ENCODE measurements at places on chromosomes 4 and X.

DNA sequence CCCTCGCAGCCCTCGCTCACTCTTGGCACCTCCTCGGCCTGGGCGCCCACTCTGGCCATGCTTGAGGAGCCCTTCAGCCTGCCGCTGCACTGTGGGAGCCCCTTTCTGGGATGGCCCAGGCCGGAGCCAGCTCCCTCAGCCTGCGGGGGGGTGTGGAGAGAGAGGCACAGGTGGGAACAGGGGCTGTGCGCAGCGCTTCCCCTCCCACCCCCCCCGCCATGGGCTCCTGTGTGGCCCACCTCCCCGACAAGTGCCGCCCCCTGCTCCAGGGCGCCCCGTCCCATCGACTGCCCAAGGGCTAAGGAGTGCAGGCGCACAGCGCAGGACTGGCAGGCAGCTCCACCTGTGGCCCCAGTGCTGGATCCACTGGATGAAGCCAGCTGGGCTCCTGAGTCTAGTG, 220.2 kb downstream of the STPG2 start:
- no peak overlapping the region for H3K27ac ChIP-seq
- no peak for DNase-seq
- H3K4me3 ChIP-seq = no peak overlapping the region
- H3K27me3 ChIP-seq = no peaks in the 10 kb centered on the region

GRCh38 chrX:38817004-38817703, 15.9 kb downstream of the MID1IP1 start:
- peaks cover 26% of the 10 kb centered on the region for H3K4me1 ChIP-seq
- H3K36me3 ChIP-seq = no peaks in the 10 kb centered on the region
- no peak overlapping the region for H3K27ac ChIP-seq
- H3K27me3 ChIP-seq = no peaks in the 10 kb centered on the region
- DNase-seq = no peak
- no peak overlapping the region for H3K4me3 ChIP-seq

DNA sequence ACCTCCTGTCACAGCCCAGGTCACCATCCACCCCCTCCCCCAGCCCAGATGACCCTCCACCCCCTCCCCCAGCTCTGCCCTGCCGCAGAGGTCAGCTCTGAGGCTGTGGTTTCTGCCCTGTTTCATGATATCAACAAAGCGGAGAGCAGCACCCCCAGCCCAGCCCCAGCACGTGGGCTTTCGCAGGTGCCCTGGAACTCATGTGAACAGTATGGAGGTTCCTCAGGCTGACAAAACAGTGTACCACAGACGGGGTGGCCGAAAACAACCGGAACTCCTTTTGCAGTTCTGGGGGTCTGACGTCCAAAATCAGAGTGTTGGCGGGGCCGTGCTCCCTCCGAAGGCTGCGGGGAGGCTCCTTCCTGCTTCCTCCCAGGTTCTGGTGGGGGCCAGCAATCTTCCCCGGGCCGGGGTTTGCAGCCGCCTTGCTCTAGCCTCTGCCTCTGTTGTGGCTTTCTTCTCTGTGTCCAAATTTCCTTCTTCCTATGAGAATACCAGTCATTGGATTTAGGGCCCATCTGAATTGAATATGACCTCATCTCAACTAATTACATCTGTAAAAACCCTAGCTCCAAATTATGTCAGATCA, 7.9 kb upstream of the PSAPL1 start:
- H3K4me1 ChIP-seq = no peaks in the 10 kb centered on the region
- peaks cover 11% of the 10 kb centered on the region for H3K27me3 ChIP-seq
- no peak overlapping the region for H3K27ac ChIP-seq
- DNase-seq = no peak

DNA sequence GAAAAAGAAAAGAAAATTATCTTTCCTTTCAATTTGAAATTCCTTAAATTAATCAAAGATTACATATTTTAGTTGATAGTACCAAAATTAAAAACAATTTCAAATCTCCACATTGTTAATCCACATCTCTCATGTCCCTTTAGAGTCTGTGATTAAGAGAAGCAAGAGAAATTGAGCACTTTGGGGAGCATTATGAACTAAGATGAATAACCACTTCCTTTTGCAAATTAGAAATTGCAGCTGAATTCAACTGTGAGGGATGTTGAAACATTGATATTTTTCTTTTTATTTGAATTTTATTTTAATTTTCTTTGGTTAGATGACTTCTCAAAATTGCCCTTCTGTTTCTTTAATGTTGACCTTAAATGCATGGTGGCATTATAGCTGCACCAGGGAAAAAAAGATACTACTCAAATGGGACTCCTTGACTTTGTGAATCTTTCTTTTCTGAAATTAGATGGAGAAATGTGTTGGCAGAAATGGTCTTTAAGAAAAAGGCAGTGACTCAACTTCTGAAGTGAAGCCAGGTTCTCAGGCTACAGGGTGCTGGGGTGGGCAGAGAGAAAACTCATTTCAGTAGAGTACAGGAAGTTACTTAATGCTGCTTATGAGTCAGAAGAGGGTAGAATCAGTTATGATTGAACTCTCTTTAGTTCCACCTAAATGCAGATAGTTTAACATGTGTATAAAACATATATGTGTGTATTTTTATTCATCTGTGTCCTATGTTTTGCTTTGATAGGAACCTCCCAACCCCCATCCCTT, 92.0 kb upstream of the TNIP3 start:
- no peak overlapping the region for H3K4me3 ChIP-seq
- DNase-seq = no peak
- peaks cover 12% of the 10 kb centered on the region for H3K4me1 ChIP-seq
- no peaks in the 10 kb centered on the region for H3K27me3 ChIP-seq

GRCh38 chr4:43112139-43112538, 219.6 kb downstream of the GRXCR1 start:
- H3K4me1 ChIP-seq = no peaks in the 10 kb centered on the region
- no peak overlapping the region for H3K4me3 ChIP-seq
- DNase-seq = no peak
- no peaks in the 10 kb centered on the region for H3K36me3 ChIP-seq

- no peaks in the 10 kb centered on the region for H3K36me3 ChIP-seq
- H3K4me1 ChIP-seq = no peaks in the 10 kb centered on the region
- no peak overlapping the region for H3K27ac ChIP-seq
- H3K4me3 ChIP-seq = no peak overlapping the region
Observed at GRCh38 chrX:50458483-50458882, 12.1 kb downstream of the DGKK start.

- no peak overlapping the region for H3K27ac ChIP-seq
- H3K4me3 ChIP-seq = no peak overlapping the region
- H3K4me1 ChIP-seq = no peaks in the 10 kb centered on the region
- H3K27me3 ChIP-seq = no peaks in the 10 kb centered on the region
- no peak for DNase-seq
- H3K36me3 ChIP-seq = no peaks in the 10 kb centered on the region
Observed at GRCh38 chrX:110491846-110492620, 133.4 kb downstream of the RTL9 start.

DNA sequence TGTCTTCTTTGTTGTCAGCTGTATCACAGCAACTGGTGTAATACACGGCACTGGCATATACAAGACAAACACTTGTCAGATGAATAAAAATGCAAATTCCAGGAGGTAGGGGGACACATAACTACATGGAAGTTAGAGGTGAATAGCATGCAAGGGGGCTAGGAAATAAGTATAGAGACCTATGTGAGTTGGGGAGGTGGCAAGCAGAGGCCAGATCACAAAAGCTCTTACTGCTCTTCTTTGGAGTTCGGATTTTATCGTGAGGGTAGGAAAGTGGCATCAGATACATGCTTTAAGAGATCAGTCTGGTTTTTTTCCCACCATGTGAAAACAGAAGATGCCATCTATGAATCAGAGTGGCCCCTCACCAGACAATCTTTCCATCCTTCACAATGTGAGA, 2.8 kb upstream of the SRP72 start:
- H3K27ac ChIP-seq = no peak overlapping the region
- H3K36me3 ChIP-seq = peaks cover 10% of the 10 kb centered on the region
- H3K27me3 ChIP-seq = no peaks in the 10 kb centered on the region
- peaks cover 20% of the 10 kb centered on the region for H3K4me1 ChIP-seq
- no peak for DNase-seq
- no peak overlapping the region for H3K4me3 ChIP-seq

GRCh38 chr4:26346203-26346620, 25.4 kb downstream of the RBPJ start:
- no peak overlapping the region for H3K27ac ChIP-seq
- peaks cover 22% of the 10 kb centered on the region for H3K4me1 ChIP-seq
- H3K4me3 ChIP-seq = no peak overlapping the region
- DNase-seq = no peak
- no peaks in the 10 kb centered on the region for H3K27me3 ChIP-seq

DNA sequence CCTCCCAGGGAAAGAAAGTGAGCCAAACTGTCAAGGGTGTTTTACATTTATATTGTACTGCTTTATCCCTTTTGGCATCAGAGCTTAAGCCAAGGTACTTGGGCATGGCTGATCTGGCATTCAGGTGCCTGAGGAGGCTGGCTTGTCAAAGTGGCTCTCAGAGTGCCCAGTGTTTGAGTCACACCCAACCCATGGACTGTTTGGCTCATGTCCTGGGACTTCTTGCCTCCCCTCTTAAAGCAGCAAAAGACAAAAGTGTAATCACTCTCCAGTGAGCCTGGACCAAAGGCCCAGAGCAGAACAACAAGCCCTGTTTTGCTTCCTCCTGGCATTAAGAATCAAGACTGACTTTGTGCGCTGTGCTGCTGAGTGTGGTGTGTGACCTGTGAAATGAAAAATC, 311.7 kb upstream of the TAPT1 start:
- H3K4me1 ChIP-seq = no peaks in the 10 kb centered on the region
- no peak overlapping the region for H3K27ac ChIP-seq
- H3K27me3 ChIP-seq = no peaks in the 10 kb centered on the region
- no peaks in the 10 kb centered on the region for H3K36me3 ChIP-seq

DNA sequence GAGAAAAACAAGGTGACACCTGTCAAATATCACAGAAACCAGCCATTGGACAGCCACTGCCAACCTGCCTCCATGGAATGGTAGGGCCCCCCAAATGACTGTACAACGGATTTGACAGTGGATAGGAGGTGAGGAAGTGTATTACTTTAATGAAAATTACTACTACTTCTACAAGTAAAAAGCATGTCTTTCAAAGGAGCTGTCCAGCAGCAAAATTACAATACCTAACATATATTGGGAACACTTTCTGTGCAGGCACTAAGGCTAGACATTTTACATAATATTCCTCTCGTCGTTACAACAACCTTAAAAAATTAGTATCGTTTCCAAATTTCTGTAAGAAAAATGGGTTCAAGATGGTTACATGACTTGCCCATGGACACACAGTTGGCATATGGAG, 14.9 kb downstream of the PPP3CA start:
- no peak overlapping the region for H3K4me3 ChIP-seq
- H3K27ac ChIP-seq = no peak overlapping the region

GRCh38 chrX:108285356-108285755, 152.9 kb downstream of the COL4A6 start:
- H3K4me3 ChIP-seq = no peak overlapping the region
- no peaks in the 10 kb centered on the region for H3K36me3 ChIP-seq

DNA sequence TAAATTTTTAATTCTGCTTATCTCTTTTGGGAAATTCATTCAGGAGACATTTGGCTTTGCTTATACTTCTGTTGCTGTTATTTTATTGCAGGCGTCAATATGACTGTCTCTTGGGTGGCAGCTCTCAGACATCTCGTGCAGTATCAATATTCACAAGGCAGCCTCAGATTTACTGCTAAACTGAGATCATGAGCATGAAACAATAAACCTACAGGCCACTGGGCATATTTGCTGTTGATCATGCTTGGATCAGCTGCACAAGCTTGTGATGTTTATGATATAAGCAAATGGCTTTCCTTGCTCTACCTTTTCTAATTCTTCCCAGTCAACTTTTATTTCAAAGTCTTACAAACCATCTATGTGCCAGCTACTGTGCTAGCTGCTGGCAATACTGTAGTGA, 39.2 kb downstream of the TSPAN5 start:
- H3K4me3 ChIP-seq = no peak overlapping the region
- no peak for DNase-seq
- H3K27ac ChIP-seq = no peak overlapping the region
